Keratinocyte (primary cell): ENCODE measurements at places on chromosomes 16 and 17.

DNA sequence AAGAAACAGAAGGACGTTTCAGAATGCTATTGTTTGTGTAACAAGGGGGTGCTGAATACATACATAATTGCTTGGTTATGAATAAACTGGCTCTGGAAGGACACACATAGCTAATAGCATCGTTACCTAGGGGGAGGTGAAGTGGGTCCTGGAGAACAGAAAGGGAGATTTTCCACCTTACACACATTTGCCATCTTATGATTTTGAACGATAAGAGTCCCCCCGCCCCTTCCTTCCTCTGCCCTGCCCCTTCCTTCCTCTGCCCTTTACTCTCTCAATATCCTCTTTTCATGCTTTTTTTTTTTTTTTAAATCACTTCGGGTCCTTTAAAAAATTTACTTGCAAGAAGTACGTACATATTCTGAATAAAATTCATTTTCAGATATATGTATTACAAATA, 902 bp upstream of the DHRS7B start:
- DNase-seq: no peak

DNA sequence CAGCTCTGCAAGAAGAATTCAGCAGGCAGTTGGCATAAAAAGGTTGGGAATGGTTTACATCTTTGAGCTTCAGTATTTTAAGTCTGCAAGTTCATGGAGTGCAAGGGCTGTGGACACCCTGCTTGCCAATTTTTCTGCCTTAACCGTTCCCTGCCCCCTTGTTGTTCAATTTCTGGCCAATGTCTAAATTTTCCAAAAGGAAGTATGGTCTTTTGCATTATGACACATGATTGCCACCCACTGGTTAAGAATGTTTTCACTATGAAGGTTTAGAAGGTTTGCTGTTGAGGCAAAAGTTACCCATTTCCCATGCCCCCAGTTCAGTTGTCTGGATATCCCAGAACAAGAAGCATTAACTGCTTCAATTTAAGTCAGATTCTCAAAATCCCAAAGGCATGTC, 441.9 kb downstream of the CDH13 start:
- DNase-seq: no peak

- no peak for DNase-seq
These were observed 5.0 kb downstream of the DERL2 start for GRCh38 chr17:5480962-5481361.

DNA sequence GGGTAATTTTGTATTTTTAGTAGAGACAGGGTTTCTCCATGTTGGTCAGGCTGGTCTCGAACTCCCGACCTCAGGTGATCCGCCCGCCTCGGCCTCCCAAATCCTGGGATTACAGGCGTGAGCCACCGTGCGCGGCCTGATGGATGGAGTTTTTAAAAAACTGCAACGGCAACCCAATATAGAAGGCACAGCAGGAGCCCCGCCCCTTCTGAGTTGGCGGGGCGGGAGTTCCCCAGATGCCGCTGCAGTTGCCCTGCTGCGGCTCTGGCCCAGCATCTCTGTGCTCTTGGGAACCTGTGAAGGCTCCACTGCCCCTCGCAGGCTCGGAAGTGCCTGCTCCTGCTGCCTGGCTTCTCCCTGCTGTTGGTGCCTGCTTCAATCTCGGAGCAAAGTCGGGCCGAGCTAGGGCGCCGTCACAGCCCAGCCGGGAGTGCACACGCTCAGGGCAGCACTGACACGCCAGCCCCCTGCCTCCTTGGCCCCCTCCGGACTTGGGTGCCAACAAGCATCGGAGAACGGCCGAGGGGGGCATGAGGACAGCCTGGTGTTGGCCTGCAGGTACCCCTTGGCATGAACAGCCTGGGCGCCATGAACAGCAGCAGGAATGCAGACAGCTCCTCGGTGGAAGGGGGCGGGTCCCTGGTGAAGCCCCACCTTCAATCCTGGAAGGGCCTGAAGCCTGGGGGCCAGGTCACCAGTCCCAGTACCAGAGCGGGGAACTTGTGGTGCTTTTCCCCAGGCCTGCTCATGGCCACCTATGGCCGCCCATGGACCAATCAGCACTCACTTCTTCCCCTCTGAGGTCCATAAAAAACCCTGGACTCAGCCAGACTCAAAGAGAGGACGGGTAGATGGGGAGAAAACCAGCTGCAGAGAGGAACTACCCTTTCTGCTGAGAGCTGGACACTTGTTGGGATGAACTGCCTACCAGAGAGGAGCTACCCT, 2.3 kb upstream of the NT5M start:
- no peak for DNase-seq

DNA sequence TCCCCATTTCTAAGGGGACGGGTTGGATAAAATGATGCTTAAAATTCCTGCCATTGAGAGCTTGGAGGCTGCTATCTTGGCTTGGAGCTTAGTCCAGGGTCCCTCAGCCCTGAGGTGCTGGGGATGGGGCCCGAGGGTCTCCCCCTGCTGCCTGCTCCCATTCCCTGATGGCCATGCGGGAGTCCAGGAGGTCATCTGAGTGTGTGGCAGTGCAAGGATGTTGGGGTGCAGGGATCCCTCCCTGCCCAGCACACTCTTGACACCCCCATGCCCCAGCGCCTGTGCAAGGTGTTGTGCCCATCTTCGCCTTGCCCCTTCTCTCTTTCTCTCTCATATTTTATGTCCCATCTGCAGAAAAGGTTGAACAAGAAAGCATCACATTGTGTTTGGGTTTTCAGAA, 90.4 kb downstream of the IRF8 start:
- no peak for DNase-seq

DNA sequence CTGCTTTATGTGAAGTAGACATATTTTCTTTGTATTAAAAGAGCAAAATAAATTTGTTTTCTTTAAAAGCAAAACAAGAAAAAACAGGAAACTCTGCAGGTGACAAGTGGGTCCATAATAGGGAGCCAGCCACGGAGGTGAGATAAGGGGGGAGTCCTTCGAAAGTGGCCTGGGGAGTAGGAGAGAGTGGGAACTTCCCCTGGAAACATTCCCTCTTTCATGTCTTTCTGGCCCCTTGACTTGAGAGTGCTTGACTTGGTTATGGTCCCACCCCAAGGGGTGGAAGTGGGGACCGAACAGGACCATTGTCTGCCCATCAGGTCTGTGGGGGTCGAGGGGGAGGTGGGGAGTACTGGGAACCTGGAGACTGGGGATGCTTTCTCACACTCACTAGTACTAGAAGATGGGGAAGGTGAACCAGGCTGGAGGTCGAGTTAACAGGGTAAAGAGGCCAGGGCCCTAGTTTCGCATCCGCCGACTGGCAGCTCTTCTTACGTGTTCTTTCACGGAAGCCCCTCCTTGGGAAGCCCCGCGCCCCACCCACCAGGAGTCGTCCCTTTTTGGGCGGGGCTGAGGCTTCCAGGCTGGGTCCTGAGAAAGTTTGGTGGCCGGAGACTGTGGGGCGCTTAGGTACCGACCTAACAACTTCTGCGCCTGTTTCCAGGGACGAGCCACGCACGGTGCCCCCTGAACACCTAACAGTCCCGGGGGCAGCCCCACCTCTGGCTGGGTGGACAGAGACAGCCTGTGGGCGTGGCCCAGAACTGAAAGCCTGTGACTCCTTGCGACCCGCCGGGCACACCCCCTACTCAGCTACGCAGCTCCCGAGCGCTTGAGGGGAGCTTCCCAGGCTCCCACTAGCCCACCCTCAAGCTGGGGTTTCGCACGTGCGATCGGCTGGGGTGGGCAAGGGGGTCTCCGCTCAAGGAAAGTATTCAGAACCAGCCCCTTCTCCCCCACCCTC, 790 bp downstream of the TRADD start:
- DNase-seq: no peak

GRCh38 chr17:82461827-82462524, 3.4 kb downstream of the NARF start:
- no peak for DNase-seq

GRCh38 chr17:46940692-46941404, 17.9 kb downstream of the GOSR2 start:
- DNase-seq: no peak

GRCh38 chr16:52078716-52079655, 468.0 kb downstream of the TOX3 start:
- no peak for DNase-seq

- no peak for DNase-seq
These were observed 13.5 kb downstream of the SCO1 start for GRCh38 chr17:10683853-10684252.

DNA sequence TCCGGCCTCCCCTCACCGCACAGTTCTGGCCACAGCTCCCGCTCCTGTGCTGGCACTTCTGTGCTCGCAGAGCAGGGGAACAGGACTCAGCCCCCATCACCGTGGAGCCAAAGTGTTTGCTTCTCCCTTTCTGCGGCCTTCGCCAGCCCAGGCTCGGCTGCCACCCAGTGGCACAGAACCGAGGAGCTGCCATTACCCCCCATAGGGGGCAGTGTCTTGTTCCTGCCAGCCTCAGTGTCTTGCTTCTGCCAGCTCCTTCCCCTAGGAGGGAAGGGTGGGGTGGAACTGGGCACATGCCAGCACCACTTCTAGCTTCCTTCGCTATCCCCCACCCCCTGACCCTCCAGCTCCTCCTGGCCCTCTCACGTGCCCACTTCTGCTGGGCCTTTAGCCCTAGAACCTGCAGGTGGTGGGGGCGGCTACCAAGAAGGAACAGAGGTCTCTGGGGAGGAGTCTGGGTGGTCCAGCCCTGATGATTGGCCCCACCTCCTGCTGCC, 645 bp upstream of the ELMO3 start:
- DNase-seq: peak; percentile 54

DNA sequence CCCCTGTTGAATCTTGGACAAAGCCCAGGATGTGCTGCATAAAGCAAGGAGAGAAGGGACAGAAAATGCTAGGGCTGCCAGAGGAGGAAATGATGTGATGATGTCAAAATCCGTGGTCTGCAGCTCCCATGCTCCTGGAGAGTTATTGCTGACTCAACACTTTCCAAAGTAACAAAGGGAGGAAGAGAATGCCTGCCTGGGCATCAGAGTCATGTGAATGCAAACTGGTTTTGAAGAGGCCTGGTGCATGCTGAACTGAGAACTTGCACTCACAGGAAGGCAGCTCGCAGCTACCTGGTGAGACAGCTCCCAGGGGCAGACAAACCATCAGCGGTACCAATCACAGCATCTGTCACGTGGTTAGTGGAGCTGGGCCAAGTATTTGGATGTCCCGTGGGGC, 2.8 kb downstream of the MARVELD3 start:
- DNase-seq: peak; percentile 45

- no peak for DNase-seq
These were observed 125.3 kb downstream of the ANKRD11 start for GRCh38 chr16:89365044-89365467.

DNA sequence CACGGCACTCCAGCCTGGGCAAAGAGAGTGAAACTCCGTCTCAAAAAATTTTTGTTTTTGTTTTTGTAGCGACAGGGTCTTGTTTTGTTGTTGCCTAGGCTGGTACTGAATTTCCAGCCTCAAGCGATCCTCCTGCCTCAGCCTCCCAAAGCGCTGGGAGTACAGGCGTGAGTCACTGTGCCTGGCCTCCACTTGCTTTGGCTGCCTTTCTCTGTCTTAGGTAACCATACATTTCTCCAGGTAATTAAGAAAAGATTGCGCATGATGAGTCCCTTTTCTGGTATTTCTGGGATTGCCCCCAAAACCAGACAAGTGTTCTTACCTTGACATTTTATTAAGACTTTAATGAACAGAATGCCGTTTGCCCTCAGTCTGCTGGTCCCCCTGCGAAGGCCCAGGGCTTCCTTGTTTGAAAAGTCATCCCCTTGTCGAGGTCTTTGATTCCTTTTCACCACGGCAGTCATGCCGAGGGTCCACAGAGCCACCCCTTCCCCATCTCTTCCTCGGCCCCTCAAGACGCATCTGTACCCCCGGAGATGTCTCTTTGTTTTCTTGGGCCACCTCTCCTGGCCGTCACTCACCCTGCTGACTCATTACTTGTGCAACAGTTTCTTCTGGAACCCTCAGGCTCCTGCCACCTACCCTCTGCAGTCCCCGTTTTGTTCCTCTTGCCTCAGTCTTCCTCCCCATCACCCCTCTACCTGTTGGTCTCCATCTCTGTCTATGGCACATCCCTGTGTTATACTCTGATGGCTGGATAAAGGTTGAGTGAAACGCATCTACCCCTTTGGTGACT, 151.0 kb downstream of the SEC14L1 start:
- no peak for DNase-seq

DNA sequence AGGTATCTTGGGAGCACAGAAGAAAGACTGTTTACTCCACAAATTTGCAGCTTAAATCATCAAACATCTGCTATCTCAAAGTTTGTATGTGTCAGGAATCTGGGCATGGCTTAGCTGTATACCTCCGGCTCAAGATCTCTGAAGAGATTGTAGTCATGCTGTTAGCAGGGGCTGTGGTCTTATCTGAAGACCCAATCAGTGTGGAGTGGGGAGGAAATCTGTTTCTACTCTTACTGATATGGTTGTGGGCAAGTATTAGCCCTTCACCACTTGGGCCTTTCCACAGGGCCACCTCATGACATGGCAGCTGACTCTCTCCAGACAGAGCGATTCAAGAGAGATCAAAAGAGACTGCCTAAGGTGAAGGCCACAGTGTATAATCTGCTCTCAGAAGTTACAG, 438.7 kb downstream of the KIF2B start:
- DNase-seq: no peak

DNA sequence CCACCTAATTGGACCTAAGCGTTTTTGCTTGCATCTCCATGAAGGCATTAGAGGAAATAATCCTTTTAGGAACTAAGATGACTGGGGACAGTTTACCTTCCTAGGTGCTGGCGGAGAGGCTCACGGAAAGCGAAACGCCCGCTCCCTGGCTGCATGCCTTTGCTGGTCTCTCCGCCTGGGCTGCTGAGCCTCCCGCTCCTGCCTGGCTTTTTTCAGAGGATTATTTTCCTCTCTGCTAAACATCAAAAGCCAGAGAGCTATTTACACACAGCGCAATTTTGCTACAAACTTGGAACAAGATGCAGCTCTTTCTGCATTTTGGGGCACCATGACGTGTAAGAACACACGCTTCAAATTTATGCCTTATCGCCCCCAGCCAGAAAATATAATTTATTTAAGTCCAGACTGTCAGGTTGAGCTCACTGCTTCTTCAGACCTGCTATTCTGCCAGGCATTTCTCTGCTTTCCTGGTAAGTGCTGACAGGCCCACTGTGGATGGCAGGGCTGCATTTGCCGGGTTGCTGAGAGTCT, 124.4 kb downstream of the SPACA3 start:
- DNase-seq: no peak

GRCh38 chr16:20880867-20881502, 19.2 kb downstream of the DCUN1D3 start:
- DNase-seq: no peak

DNA sequence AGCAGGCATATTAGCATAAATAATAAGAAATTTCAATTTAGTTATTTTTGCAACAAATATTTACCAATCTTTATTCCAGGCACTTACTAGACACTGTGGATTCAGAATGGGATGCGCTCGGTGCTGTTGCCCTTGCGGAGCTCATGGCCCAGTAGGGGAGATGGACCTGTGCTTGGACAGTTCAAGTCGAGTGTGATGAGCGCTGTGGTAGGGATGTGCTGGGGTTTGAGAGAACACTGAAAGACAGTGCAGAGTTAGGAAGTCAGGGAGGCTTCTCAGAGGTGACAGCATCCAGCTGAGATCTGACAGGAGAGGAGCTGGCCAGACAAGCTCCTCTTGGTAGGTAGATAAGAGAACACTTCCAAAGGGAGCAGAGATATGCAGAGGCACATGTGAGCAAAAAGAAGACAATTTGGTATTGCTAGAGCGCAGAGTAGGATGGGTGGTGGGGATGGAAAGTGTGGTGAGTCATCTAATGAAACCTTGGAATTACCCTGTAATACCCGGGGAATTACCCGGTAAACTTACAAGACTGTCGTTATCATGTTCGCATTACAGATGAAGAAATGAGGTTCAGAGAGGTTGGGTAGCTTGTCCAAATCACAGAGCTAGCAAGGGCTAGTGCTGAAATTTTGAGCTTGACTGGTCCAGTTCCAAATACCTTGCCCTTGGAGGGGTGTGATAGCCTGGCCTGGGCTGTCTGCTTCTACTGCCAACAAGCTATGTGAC, 298.1 kb upstream of the N4BP1 start:
- DNase-seq: no peak
